Stimulated activated CD4-positive, alpha-beta T cell treated with anti-CD3 and anti-CD28 coated beads, TNF-alpha, amount 100 ng/mL, for 1 hour (primary cell): ENCODE measurements at places on chromosomes 1 and 21.

GRCh38 chr1:97745912-97746311 is 174.9 kb downstream of the DPYD start:
- no peak for DNase-seq

GRCh38 chr1:159854116-159854692 is 8.3 kb downstream of the VSIG8 start:
- DNase-seq: no peak

DNA sequence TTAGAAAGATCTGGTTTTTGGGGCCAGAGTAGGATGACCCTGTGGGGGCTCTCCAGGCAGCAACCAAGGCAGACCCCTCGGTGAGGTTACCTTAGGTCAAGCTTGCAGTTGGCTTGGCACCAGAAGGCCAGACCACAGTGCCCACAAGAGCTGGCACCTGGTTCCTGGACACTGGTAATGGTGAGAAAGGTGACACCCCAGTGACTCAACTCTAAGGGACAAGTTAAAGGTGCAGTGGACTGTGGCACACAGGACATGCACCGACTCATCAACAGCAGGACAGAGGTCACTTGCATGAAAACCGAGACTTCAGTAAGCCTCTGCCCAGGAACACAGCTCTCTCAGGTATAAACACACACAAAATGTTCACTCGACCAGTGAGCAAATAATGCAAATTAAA is 6.7 kb downstream of the LRRC38 start:
- no peak for DNase-seq

GRCh38 chr1:161177112-161177935 is at the start of gene B4GALT3:
TSS of gene B4GALT3 (minus strand) at chr1:161177507. CDS start at chr1:161176060, 1,447 bp downstream.
- peak; percentile 100 for DNase-seq

- no peak for DNase-seq
These were observed 27.5 kb upstream of the SLAMF6 start for GRCh38 chr1:160550572-160551034.
